Bronchial epithelial cell (primary cell): ENCODE measurements at places on chromosomes 2 and 18.
A peak's percentile ranks its signal among the peaks of the same experiment; 100 is the strongest.

- no peak for DNase-seq
Measured at GRCh38 chr2:77834360-77835002, 312.3 kb upstream of the LRRTM4 start.

DNA sequence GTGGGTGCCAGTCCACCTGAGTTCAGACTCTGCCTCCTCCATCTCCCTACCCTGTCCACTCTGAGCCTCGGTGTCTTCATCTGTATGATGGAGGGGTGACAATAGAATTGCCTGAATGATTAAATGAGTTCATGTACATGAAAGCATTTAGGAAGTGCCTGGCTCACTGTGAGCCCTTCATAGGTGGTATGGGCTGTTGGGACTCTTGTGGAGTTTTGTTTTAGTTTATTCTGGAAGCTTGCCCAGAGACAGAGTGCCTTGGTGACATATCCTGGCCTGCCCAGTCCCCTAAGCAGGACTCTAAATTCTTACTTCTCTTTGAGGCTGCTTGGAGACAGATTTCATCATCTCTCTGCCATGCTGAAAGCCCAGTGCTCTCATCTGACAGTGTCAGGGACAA is 24.5 kb upstream of the GIGYF2 start:
- DNase-seq, result no peak

GRCh38 chr2:98702858-98703620 is 27.9 kb downstream of the MGAT4A start:
- DNase-seq, result no peak

DNA sequence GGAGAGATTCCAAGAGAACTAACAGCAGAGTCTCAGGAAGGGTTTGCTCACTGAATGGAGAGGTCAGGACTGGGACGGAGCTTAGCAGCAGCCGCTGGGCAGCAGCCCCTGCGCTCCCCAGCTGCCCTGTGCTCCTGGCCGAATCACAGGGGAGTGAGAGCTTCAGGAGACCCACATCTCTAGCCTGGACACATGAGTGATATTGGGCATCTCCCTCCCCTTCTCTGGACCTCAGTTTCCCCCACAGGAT is 511 bp downstream of the MATN3 start:
- DNase-seq, result no peak

GRCh38 chr18:44093253-44093652 is 587.4 kb upstream of the SETBP1 start:
- DNase-seq, result no peak

DNA sequence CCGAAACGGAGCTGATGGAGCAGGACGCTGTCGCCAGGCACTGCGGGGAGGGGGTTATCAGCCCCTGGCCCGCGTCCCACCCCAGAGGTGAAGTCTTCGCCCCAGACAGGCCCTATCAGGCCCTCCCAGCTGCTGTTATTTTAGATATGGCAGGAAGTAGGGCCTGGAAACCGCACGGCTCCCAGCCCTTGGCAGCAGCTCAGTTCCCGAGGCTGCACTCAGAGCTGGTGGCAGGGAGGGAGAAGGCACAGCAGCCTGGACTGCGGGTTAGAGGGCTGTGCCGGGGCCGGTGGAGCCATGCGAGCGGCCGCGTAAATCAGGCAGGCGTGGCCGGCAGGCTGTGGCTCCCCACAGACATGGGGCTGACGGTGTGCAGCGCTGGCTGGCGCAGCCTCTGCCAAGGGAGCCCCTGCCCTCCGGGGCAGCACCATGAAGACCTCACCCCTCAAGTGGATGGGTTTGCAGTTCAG is 111.4 kb downstream of the NFATC1 start:
- DNase-seq, result peak; percentile 15

DNA sequence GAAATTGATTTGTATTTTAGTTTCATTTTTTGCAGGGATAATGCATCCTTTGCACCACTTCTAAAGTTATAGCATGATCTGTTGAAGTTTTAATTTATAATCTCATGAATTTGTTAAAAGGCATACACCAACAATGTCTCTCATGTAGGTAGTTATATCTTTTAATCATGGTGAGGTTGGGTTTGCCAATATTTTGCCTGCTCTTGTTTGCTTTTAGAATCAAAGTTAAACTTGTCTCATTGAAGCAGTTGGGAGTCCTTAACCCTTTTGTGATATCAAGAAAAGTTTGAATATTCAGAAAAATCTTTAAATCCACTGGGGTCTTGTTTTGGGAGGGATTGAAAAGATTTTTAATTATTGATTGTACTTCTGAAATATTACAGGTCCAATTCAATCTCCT is 31.7 kb downstream of the APLF start:
- DNase-seq, result no peak
